ENCODE measurements at places on chromosomes 5 and 9. TPM values are rescaled to one million over a fixed set of nuclear protein-coding genes. Genes with fewer than 3 reads are reported as not detected.

Gene ENTPD2
- total RNA-seq = not detected

- no peak for DNase-seq
These were observed 46.3 kb downstream of the FSTL4 start for GRCh38 chr5:133565993-133566392.

DNA sequence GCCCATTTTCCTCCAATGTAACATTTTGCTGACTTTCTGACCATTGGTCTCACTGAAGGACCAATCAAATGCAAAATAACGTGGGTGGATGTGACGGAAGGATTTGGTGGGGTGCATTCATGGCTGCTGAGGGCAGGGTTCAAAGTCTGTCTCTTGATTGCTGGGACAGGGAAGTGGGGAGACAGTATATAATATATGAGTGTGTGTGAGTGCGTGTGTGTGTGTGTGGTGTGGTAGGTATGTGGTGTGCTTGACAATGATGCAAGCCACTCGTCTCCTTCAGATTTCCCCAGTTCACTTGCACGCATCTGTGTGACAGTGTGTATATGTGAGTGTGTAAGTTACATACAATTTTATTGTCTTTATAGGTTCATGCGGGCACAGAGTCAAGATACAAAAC, 477.3 kb downstream of the DIRAS2 start:
- no peak for DNase-seq

DNA sequence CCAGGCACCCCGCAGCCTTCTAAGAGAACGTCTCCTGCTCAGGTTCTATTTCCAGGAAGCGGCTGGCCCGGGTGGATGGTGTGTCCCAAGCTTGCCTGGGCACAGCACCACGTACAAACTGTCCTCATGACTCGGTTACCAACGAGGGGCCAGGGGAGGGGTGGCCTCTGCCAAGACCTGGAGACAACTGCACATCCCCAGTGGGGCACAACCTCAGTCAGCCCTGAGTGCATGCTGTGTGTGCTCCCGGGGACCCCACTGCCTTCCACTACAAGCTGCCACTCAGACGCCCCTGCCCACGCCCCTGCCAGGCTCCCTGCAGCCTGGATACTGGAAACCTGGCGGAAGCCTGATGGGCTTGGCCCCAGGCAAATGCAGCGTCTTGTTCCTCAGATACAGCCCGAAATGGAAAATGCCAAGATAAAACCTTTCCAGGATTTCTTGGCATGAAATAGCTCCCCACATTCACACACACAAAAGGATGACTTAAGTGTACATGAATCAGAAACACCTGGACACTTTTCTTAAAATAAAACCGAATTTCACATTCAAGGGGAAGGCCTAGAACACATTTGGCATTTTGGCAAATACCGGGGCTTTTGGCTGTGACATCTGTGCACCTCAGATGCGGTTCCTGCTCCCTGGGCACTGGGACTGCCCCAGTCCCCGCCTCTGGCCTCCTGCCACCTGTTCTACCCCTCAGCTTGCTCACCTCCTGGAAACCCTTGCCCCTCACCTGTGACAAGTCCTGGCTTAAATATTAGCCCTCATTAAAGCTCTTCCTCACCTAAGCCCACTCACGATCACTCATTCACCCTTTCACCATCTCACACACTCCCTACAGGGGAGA, 62.5 kb downstream of the COL23A1 start:
- DNase-seq = no peak

- DNase-seq = no peak
These were observed 104.0 kb downstream of the GDNF start for GRCh38 chr5:37735649-37736347.

- DNase-seq = no peak
These were observed 379.3 kb downstream of the PLK2 start for GRCh38 chr5:58080573-58080972.

DNA sequence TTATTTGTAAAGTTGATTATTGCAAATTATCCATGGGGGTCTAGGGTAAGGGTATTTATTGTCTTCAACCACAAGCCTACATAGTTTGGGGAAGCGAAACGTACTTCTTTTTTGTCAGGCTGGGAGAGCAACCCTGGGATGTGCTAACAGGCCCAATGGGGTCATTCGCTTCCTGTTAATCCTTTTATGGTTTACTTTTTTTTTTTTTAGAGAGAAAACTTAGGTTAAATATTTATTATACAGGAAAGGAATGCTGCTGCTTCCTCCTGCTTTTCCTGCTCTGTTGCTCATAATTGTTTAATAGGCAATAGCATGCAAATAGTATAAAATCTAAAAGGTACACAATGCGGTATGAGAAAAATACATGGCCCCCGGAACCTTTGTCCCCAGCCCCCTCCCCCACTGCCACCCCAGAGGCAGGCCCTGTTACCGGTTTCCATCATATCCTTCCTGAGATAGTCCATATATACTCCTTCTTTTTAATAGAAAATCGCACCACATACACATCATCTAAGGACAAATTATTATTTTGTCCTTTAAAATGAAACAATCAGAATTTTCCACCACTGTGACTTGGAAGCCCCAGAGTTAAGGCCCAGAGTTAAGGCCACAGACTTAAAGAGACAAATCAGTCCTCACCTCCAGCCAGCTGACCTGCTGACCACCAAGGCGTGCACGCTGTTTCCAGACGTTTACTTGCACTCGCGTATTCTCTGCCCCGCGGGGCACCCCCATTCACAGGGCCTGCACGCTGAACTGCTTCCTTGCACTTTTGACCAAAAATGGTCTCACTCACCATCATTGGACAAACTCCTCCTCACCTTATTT, 83.9 kb downstream of the NDFIP1 start:
- no peak for DNase-seq

GRCh38 chr9:109336409-109336808, 15.6 kb upstream of the EPB41L4B start:
- no peak for DNase-seq
